ENCODE measurements at places on chromosomes 6 and 20.

GRCh38 chr20:45993197-45993951 is 15.3 kb upstream of the MMP9 start:
- DNase-seq: no peak

DNA sequence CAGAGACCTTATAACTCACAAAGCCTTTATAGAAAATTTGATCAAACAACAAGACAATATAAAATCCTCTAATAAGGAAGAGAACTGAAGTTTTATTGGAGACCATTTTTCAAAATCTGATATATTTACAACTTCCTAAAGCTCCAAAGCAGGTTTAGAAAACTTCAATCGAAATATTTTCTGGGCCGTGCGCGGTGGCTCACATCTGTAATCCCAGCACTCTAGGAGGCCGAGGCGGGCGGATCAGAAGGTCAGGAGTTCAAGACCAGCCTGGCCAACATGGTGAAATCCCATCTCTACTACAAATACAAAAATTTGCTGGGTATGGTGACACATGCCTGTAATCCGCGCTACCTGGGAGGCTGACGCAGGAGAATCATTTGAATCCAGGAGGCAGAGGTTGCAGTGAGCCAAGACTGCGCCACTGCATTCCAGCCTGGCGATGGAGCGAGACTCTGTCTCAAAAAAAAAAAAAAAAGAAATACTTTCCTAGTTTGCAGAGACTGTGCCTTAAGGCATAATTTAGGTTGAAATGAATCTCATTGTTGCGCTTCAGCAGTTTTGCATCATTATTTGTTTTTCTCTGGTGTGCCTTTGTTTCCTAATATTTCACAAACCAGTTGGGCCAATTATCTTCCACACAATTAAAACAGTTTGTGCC is 60.6 kb upstream of the ASIP start:
- no peak for DNase-seq

DNA sequence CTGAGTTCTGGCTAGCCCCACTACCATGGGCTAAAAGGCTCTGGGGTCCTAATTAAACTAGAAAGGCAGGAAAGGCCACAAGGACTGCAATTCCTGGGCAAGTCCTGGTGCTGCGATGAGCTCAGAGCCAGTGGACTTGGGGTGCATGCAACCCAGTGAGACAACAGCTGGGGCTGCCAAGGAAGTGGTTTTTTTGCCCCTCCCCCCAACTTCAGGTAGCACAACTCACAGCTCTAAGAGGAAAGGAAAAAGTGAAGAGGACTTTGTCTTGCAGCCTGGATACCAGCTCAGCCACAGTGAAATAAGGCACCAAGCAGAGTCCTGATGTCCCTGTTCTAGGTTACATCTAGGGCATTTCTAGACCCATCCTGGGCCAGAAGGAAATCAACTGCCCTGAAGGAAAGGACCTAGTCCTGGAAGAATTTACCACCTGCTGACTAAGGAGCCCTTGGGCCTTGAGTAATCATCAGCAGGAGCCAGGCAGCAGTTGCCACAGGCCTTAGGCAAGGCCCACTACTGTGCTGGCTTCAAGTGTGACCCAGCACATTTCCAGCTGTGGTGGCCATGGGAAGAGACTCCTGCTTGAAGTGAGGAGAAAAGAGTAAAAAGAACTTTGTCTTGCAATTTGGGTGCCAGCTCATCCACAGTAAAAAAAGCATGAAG is 358.4 kb downstream of the BTBD3 start:
- DNase-seq: no peak

DNA sequence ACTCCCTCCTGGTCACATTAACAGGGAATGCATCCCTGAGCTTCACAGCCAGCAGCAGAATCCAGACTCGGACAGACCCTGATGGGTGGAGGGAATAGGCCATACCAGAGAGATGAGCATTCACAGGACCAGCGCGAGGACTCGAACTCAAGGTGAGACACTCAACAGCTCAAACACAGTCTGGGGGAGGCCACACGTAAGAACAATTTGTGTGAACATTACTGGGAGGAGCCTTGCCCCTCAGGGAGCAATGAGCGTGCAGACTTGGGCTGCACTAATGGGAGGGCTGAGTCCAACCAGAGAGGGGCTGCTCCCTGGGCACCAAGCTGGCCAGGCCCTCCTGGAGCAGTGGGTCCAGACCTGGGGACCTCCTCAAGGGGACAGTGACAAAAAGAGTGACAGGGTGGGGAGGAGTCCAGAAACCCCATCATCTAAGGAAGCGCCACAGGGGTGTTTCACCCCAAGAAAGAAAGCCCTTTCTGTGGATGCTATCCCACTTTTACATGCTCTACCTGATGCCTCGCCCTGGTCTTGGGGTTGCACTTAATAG is 118.4 kb downstream of the MRPL14 start:
- DNase-seq: peak; percentile 54

DNA sequence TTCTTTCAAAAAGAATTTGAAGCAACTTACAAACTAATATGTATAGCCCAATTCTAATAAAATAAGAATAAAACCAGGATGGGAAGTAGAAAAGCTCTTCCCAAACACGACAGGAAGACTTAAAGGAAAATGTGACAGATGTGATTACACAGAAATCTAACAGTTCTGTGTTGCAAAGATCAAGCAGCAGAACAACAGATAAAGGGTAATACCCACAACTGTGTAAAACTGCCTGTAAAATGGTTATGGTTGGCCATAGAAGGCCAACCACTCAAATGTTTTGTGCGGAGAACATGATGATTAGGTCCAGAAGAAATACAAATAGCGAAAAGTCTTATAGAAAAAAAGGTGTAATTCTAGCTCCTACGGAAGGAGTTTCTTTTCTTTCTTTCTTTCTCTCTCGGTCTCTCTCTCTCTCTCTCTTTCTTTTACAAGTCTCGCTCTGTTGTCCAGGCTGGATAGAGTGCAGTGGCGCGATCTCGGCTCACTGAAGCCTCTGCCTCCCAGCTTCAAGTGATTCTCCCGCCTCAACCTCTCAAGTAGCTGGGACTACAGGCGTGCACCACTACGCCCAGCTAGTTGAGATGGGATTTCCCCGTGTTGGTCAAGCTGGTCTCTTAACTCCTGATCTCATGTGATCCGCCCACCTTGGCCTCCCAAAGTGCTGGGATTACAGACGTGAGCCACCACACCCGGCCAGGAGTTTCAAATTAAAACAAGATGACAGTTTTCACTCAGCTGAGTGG is 128.5 kb downstream of the QRSL1 start:
- DNase-seq: no peak

GRCh38 chr6:26530203-26530602 is 8.0 kb upstream of the HMGN4 start:
- DNase-seq: no peak

DNA sequence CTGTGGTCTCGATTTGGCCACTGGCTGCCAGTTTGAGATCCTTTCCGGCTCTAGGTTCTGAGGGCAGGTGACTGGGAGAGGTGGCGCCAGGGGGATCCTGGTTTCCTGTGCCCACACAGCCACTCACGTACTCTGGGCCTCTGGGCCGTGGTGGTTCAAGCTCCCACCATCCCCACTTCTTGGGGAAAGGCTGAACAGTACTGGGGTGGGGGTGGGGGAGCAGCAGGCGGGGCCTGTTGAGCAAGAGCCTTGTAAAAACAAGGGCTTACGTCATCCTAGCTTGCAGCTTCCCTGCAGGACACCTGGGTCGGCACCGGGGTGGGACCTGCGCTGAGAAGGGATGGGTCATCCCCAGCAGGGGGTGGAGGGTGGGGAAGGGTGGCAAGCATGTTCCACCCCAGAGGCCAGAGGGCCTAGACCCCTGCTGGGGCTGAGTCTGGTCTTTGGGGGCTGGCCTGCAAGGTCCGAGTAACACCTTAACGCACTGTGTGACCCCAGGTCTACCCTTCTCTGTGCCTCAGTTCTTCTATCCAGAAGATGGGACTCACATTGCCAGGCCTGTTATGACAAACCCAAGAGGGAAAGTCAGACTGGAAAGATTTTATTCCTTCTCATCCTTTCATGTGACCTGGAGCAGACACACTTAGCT is 3.1 kb upstream of the CEBPB start:
- DNase-seq: peak; percentile 85

DNA sequence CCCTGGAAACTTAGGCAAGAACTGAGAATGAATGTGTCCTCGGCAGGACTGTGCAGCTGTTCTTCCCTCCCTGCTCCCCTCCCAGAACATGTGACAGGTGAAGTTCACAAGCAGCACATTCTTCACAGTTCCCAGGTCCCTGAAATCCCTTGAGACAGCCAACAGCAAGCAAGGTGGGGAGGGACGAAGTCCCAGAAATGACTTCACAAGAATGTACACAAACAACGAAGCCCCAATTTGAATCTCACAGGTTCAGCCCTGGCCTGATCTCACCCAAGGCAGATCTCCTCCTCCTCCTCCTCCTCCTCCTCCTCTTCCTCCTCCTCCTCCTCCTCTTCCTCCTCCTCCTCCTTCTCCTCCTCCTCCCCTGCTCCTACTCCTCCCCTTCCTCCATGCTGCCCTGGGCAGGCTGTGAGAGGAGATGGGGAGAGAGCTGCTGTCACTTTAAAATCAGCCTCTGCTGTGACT is 32.4 kb downstream of the WRNIP1 start:
- DNase-seq: no peak

DNA sequence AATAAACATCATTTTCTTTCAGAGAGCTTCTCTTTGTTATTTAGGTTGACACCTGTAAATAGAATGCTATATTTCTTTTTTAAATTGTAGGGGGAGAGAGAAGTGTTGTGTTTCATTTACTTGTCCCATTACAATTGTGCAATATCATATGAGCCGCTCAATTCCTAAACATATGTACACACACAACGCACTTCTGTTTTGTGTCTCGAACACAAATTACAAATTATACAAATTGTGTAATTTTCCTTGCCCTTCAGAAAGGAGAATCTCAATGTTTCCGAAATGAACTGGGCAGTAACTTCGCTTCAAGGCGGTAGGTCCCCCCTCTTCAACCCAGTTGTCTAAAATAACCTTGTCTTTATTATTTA is 2.6 kb upstream of the ABT1 start:
- no peak for DNase-seq

- DNase-seq: no peak
Observed at GRCh38 chr20:57346477-57346876, 4.6 kb upstream of the RAE1 start.

All from cardiac septum (tissue), 1 donor.